ENCODE measurements at places on chromosomes 3 and 15. TPM values are rescaled to one million over a fixed set of nuclear protein-coding genes. Genes with fewer than 3 reads are reported as not detected.

GRCh38 chr3:65607101-65607500 is 431.6 kb downstream of the MAGI1 start:
- DNase-seq = no peak

RPSA gene
- 2,627 TPM for total RNA-seq

PLSCR2 gene
- not detected for total RNA-seq

ZKSCAN7 gene
- 1.3 TPM for total RNA-seq

DNA sequence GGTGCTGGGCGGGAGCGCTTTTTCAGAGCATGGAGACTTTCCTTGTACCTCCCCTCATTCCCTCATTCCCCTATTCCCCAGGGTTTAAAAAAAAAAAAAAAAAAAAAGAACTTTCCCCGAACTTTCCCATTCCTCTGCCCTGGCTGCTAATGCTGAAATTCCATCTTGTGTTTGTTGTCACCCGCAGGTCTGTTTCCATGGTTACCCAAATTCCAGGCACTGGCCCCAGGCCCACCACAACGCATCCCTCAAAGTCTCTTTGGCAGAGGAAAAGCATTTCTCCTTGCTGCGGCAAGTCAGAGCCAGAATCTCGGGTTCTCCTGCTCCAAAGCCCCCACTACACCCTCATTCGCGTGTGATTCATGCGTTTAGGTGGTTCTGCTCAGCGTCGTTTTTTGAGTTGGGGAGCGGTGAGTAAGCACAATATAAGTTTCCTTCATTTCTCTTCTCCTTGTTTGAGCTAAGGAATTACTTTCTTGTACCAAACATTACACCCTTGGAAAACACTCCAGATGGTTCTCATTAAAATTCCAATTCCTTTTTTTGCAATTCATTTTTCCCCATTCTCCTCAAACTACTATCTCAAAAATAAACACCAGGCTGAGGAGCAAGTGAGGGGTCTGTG is 21.6 kb downstream of the ANAPC13 start:
- DNase-seq = no peak

DNA sequence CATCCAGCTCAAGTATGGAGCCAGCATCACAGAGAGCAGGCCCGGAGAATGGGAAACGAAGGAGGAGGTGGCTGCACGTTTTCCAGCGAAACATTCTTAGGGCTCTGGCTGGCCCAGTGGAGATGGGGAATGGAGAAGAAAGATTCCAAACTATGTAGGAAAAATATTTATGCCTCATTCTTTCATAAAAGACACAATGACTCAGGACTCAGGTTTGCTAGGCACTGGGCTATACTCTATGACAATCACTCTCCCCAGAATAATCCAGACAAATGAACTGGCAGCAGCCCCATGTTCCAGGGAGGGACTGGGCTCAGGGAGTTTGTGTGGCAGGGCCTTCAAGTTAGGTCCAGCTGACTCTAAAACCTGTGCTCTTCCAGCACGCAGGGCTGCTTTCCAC is 110.8 kb upstream of the RAD18 start:
- DNase-seq = no peak

GRCh38 chr3:17795711-17796110 is 53.3 kb upstream of the TBC1D5 start:
- no peak for DNase-seq

TBL1XR1 gene
- total RNA-seq = 167 TPM

DNA sequence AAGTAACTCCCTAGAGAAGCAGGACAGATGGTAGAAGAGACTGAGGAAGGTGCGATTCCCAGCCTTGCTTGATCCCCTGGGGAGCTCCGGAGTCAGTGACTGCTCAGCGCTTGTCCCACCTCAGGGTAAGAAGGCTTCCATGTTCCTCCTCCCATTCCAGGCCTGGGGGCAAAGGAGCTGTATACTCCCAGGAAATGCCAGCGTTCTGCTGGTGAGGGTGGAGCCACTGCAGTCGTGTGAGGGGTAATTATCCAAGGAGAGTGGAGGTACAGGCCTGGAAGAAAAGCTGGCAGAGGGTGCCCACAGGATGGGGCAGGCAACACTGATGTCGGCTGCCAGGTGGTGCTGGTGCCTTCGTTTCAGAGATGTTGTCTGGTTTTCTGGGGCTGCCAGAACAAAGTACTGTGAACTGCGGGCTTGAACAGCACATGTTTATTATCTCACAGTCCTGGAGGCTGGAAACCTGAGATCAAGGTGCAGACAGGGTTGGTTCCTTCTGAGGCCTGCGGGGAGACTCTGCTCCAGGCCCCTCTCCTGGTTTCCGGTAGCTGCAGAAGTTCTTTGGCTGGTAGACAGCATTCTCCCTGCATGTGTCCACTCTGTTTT is 12.1 kb upstream of the APBA2 start:
- no peak for DNase-seq

DPH3 gene
- total RNA-seq = 23.4 TPM

DNA sequence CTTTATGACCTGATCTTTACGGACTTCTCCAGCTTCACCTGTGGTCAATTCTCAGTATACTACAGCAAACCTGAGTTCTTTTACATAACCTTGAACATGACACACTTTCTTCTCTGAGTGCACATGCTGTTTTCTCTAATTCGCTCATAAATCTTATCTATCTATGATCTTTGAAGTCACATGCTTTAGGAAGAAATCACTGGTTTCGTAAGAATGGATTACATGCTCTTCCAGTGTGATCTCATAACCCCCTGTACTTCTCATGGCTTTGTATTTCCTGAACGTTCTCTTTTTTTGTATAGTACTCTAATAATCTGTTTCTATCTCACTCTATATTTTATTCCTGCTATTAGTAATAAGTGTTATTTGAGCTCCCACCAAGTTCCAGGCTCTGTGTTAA is 1165.2 kb downstream of the TBL1XR1 start:
- DNase-seq = no peak

DNA sequence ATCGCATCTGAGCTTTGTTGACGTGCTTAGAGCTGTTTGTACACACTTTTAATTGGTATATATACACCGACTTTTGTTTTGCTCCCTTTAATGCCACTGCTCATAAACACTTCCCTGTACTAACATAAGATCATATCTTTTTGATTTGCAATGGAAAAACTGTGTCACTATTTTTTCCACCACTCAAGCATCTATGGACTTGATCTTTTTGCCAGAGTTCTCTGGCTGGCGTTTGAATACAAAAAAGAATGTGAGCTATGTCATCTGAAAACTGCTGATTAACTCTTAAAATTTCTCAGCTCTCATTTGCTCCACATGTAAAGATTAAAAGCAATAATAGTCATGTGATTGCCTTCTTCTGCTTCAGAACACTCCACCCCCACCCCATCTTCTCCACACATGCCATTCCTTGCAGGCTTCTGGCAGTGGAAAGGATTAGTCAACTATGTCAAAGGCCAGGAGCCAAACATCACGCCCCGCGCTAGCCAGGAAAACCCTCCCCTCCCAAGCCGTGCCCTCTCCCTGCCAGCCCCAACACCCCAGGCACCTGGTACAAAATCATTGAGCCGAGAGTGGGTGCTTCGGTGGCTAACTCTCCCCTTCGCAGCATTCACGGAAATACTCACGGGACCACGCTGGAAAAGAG is 123.4 kb upstream of the MEF2A start:
- no peak for DNase-seq

DNA sequence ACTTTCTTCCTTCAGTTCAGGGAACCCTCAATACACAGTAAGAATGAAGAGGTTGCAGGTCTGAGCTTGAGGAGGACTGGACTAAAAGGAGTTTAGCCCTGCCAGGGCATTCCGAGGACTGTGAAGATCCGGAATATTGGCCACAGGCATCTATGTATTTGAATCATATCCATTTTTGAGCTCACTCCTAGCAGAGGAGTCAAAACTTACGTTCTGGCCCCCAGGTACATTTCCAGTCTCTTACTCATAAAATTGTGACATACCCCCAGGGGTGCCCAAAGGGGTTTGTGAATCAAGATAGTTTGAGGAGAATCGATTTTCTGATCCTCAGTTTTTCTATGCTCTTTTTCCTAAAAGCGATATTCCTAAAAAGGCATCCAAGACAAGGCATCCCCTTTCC is 27.6 kb upstream of the SRP14 start:
- no peak for DNase-seq

- no peak for DNase-seq
These were observed 42.1 kb upstream of the RAF1 start for GRCh38 chr3:12705981-12706380.

DNA sequence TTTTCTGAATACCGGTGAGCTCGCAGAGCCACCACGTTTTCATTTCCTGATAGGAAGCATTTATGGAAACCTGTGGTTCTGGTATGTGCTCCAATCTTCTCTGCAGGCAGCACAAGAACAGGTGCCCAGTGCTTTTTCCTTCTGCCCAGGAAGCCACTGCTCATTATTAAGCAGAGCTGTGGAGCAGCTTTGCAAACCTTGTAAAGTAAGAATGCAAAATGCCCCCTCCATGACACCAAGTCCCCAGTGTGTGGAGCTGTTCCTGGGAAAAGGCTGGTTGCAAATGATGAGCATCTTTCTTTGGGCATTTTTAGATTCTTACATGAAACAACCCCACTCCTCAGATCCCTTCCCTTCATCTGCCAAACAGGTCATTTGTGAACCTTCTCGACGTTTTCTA is 65.7 kb upstream of the MRPL3 start:
- no peak for DNase-seq

SI gene
- not detected for total RNA-seq

PLCH1 gene
- 0.10 TPM for total RNA-seq

LRRN1 gene
- 0.17 TPM for total RNA-seq

- no peak for DNase-seq
These were observed 642 bp downstream of the COX5A start for GRCh38 chr15:74937272-74937589.

GRCh38 chr3:87088993-87089841 is 98.3 kb upstream of the VGLL3 start:
- DNase-seq = peak; percentile 20

- no peak for DNase-seq
These were observed 14.6 kb downstream of the NUDT16 start for GRCh38 chr3:131396170-131396569.

DNA sequence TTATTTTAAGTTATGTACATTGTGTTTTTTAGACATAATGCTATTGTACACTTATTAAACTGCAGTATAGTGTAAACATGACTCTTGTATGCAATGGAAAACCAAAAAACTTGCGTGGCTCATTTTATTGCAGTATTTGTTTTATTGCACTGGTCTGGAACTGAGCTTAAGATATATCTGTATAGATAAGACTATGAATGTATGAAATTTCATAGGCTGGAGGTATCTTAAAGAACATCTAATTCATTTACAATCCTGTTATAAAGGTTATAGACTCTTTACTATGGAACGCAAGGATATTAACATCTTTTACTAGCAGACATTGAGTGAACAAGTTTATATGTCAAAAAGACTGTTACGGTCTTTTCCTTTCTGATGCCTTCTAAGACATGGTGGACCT is 459.4 kb downstream of the IL5RA start:
- DNase-seq = no peak

DNA sequence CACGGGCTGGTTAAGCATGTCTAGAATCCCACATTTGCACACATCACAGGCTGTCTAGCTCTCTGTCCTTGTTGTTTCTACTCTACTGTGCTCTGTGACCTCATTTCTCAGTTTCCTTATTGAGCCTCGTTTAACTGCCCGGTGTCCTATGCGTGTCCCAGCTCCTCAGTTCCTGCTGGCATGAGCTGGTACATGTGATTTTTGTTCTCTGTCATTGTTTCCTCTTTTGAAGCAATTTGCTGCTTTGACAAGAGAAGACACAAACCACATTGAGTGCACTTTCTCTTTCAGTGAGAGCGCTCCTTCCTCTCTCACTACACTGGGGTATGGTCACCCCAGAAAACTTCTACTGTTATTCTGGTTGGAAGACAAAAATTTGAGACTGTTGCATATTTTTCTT is 563.5 kb downstream of the PDCD6IP start:
- no peak for DNase-seq

DNA sequence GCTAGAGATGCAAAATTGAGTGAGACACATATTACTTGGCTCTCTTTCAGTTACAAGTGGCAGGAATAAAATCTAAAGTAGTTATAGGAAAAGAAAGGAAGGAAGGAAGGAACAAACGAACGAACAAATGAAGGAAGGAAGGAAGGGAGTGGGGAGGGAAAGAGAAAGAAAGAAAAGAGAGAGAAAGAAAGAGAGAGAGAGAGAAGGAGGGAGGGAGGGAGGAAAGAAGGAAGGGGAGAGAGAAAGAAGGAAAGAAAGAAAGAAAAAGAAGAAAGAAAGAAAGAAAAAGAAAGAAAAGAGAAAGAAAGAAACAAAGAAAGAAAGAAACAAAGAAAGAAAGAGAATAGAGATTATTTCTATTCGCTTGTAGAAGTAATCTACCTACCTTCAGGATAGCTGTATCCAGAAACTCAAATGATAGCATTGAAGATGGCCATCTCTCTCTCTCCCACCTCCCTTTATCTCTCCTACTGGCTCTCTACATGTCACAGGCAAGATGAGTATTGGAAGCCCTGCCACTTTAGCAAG is 229.7 kb upstream of the TLE3 start:
- no peak for DNase-seq

GRCh38 chr3:98263944-98264343 is at the start of gene OR5H6:
OR5H6 (plus strand) TSS chr3:98264244; CDS start chr3:98264333, 89 bp downstream.
- no peak for DNase-seq

GRCh38 chr3:66418475-66418931 is 82.3 kb downstream of the LRIG1 start:
- DNase-seq = no peak

DNA sequence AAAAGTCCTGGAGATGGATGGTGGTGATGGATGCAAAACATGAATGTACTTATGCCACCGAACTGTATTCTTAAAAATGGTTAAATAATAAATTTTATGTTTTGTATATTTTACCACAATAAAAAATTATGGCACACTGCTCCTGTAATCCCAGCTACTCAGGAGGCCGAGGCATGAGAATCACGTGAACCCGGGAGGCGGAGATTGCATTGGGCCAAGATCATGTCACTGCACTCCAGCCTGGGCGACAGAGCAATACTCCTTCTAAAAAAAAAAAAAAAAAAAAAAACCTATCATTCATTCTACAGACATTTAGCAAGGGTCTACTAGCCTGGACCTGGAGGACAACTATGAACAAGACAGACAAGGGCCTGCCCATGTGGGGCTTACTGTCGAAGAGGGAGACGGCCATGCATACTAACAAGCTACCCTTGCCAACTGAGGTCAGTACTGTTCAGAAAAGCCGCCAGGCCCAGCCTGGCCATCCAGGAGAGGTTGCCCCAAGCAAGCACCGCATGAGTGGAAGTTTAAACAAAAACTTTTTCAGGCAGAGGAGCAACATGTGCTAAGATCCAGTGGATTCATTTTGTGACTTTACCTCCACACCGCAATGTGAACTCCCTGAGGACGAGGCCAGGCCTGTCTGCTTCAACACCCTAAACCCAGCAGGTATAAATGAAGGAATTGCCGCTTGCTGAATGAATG is 2.8 kb upstream of the NEK4 start:
- DNase-seq = no peak

- no peak for DNase-seq
These were observed 28.1 kb downstream of the CHST14 start for GRCh38 chr15:40498891-40499290.

DNA sequence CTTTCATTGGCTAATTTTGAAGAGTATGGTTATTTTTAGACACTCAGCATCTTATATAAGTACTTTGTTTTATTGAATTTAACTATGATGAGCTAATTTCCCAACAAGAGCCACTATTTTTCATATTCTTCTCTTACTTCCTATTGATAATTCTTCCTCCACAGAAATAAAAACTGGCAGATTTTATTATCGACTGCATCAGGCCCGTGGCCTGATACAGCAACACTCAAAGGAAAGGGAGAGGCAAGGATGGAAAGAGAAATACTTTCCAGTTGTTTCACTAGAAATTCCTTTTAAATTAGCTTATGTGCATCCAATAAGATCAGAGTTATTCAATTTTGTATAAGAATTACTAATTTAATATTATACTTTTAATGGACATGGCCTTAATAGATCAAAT is 886.3 kb downstream of the ROBO1 start:
- DNase-seq = no peak

- DNase-seq = no peak
These were observed 226.3 kb upstream of the MRPL3 start for GRCh38 chr3:131728898-131729642.

All from activated CD4-positive, alpha-beta memory T cell treated with anti-CD3 and anti-CD28 coated beads for 36 hours (primary cell).